ENCODE measurements at places on chromosomes 4 and X.

DNA sequence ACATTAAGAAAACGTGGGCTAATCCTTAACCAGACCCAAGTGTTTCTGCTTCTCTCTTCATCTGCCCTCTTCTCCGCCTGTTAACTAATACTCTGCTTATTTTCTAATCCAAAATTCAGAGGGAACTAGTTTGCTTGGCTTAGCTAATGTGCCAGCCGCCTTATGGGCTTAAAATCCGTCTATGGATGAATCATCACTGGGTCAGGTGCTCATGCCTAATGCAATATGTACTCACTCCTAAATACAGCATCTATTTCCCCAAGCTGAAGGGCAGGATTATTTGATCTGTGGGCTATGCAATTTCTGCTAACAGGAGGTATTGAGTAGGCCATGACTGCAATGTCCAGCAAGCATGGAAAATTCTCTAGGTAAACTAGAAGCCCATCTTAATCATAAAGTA is 12.4 kb downstream of the DYNLT3 start:
- no peak for DNase-seq

GRCh38 chrX:107747596-107748161 is 27.9 kb downstream of the TSC22D3 start:
- no peak for DNase-seq

GRCh38 chr4:184849185-184849584 is 23.4 kb upstream of the ACSL1 start:
- no peak for DNase-seq

- DNase-seq: no peak
These were observed 77.7 kb downstream of the ZNF827 start for GRCh38 chr4:145860897-145861296.

DNA sequence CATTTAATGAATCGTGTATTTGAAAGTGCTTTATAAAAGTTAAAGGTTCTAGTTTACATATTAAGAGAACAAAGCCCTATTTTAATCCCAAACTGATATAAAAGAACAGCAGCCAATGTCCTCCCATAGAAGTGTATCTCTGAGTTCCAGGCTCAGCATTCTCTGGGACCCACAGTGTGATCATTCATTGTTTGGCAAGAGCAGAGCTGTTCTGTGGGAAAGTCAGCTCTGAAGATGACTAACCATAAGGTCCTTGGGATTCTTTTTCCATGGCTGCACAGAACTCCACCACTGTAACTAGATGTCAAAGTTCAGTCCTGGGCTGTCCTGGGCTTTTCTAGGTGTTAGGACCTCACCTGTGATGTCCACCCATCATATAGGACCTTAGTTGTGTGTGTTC is 157.0 kb upstream of the TLL1 start:
- DNase-seq: no peak

- no peak for DNase-seq
These were observed 74.2 kb upstream of the CT45A1 start for GRCh38 chrX:135639066-135639780.

- no peak for DNase-seq
These were observed 112.1 kb downstream of the FAM53A start for GRCh38 chr4:1572010-1572385.

DNA sequence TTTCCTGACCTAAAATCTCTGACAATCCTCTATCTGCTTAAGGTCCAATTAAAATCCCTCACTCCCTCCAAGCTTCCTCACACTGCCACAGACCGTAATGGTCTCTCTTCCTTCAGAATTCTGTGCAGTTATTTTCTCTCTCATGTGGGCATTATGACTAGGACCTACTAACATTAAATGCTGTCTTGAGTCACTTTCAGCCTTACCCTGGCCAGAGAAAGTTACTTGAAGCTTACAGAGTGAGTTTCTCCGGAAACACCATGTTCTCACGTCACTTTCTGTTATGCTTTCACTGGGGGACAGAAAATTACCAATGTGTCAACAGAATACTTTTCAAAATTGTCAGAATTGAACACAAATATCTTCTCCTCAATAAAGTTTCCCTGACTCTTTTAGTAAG is 271.8 kb downstream of the INPP4B start:
- no peak for DNase-seq

DNA sequence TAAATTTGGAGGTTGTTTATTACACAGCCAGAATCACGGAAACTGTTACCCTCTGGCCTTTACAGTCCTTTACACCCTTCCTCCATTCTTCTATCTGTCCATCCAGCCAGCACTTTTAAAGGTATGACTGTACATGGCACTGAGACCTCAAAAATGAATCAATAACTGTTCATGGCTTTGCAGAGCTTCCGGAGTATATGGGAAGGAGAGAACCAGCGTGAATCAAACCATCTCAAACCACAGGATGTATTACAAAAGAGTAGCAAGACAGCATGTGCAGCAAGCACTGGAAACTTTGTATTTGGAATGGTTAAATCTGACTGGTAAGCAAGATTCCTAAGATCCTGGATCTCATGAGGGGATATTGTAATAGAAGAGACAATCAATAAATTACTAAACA is 228.5 kb upstream of the CASK start:
- DNase-seq: no peak

DNA sequence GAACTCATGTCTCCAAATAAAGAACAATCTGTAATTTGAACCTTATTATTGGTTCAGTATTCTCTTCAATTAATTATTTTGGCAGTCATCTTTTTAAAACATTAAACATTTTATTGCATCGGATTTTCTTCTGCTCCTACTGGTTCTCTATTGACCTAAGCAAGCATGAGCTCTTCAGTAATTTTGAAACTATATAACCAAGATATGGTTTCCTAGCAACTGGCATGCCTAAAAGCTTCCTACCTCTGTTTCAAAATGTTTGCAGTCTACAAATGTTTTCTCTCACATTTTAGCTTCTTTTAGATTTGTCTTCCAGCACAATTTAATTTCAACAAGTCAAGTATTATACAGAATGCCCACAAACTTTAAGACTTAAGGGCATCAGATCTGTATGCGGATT is 371.3 kb downstream of the GPM6A start:
- DNase-seq: no peak

DNA sequence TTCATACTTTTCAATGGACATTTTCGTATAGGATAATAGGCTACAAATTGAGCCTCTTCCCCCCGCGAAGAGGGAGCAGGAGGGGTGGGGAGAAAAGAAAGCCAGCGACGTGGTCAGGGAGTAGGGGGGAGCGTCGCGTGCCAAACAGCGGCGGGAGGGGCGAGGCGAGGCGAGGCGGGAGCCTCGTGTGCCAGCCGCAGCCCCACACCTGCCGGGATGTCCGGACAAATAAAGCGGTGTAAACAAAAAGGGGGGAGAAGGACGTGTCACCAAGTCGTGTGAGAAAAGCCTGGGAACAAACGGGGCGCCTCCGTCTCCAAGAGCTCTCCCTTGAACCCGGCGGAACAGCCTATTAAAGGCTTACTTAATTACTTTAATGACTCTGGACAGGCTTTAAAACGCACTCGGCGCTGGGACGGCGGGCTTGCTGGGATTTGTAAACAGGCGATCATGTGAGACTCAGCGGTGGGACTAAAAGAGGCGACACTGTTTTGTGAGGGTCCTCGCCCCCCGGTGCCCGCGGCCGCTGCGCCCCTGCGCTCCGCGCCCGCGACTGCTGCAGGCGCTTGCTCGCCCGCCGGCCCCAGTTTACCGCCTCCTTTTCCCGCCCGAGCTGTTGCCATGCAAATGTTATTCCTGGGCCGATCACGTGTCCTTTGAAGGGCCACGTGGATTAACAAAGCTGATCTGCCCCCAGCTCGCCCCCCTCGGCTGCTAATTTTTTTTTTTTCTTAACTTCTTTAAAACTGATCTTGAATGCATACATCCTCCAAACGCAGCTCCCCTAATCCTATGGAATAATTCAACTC is at the start of gene HELT:
HELT (plus strand) TSS at position 527 of the 809 bp plus-strand sequence. CDS start 439 bp downstream, outside the sequence.
- no peak for DNase-seq

DNA sequence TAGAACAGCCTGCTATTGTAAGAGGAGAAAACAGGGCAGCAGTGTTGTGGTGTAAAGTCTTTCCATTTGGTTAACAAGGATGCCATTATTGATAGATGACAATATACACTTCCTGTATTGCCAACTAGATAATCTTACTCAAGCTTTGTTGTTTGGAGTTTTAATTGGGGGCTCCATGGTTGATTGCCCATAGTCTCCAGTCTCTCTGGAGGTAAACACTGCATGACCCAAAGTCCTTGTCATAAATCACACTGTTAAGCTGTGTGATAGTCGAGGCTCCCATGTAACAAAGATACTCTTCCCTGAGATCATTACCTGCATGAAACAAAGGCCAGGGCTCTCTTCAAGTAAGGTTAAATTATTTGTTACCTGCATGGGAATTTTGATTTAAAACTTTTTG is 394.6 kb downstream of the C4orf33 start:
- DNase-seq: no peak

- peak; percentile 12 for DNase-seq
These were observed 273.0 kb downstream of the SLC7A11 start for GRCh38 chr4:137968956-137969678.

DNA sequence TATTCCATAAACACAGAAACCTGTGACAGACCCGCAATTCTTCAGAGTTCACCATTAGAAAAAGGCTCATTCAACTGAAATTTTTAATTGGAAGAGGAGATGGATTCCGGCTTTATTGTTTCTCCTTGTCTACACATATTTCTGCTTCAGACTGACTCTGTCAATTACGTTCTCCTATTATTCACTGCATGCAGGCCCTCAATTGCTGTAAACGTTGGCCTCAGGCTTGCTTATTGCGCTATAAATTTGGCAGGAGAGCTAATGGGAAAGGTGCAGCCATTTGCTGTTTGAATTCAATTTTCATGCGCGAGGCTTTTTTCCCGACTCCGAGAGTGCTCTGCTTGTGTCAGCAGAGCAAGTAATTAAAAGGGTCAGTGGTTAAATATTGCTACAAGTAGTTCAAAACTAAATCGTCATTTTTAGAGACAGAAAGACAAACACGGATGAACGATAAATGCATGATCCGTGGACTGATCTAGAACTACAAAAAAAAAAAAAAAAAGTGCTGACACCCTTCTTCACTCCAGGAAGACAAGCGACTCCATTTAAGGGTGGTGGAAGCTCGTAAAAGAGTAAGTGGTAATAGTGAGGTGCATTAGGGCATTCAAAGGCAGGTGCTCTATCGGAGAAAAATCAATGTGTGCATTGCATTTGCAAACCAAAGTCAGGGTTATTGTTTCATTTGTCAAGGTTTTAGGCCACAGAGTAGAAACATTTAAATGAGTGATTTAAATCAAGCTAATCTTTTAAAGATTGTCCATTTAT is 841.6 kb upstream of the FRG1 start:
- no peak for DNase-seq
